ENCODE measurements at places on chromosomes 4 and X.

DNA sequence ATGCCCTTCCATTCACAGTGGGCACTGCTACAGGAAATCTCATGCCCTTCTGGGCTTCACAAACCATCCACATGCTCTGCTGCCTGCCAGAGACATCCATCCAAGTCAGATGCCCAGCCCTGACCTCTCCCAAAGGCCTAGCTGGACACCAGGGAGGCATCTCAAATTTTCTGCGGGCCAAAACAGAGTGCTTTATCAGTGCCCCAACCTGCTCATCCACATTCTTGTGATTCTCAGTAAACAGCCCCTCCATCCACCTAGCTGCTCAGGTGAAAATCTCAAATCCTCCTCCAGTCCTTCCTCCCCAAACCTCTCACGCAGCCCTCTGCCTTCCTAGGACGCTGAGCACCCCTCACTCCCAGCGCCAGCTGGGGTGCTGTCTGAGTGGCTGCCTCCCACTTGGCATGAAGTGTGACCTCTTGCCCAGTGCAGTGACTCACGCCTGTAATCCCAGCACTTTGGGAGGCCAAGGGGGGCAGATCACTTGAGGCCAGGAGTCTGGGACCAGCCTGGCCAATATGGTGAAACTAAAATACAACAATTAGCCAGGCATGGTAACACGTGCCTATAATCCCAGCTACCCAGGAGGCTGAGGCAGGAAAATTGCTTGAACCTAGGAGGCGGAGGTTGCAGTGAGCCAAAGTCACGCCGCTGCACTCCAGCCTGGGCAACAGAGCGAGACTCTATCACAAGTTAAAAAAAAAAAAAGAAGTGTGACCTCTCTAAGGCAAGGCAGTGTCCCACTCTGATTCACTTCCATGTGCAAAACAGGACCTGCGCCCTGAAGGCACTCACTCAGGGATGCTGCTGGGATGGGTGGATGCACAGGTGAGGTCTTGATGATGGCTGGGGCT is 1.7 kb upstream of the AFAP1 start:
- no peak for DNase-seq

- no peak for DNase-seq
These were observed 25.6 kb downstream of the PPP2R2C start for GRCh38 chr4:6446538-6447451.

DNA sequence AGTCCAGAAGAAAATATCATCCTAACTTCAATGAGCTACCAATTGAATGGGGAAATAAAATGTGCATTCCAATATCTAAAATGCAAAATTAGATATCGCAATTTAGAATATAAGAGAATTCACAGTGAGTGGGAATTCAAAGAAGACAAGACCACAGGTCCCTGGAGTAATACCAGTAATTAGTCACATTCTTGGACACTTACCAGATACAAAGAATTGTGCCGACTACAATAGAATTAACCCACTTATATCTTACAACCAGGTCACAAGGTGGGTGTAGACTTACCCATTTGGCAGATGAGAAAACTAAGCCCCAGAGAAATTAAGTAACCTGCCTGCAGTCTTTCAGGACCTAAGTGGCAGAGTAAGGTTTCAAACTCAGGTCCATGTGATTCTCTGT is 84.3 kb upstream of the C1QTNF7 start:
- peak; percentile 36 for DNase-seq

DNA sequence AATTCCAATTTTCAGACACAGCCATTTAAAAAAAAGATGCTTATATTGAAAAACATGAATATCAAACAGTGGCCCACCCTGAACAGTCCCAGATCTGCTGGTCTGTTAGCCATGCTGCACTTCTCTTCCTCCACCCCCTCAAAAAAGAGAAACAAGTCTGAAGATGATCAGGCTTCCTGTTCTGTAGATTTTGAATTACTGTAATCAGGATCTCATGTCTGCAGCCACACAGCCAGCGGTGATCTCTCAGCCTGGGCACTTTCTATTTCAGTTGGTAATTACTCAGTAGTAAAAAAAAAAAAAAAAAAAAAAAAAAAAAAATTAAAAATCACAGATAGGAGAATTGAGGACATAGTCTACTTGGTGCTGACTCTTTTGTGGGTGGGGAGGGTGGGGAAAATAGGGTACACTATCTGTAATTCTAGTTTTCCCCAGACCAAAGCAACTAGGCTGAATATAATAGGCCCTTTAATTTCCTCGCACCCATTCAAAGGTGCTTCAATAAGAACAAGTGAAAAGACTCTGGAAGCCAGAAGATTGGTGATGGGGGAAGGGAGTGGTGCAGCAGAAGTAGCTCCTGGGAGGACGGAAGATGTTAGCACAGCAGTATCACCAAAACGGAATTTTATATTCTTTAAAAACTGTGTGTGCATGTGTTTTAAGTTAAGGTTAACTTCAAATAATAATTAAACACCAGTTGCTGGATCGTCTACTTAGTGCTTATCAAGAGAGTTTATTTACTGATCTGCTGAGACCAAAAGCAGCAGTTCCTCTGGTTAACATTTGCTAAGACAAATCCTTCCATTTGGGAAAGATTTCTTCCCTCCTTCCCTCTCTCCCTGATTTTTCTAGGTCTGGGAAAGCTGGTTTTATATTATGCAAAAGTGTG is 47.0 kb downstream of the SPRY1 start:
- DNase-seq = peak; percentile 18

GRCh38 chr4:3386526-3386925 is 55.2 kb upstream of the HGFAC start:
- no peak for DNase-seq

- DNase-seq = no peak
These were observed 8.7 kb upstream of the TEX13A start for GRCh38 chrX:105229146-105229545.

DNA sequence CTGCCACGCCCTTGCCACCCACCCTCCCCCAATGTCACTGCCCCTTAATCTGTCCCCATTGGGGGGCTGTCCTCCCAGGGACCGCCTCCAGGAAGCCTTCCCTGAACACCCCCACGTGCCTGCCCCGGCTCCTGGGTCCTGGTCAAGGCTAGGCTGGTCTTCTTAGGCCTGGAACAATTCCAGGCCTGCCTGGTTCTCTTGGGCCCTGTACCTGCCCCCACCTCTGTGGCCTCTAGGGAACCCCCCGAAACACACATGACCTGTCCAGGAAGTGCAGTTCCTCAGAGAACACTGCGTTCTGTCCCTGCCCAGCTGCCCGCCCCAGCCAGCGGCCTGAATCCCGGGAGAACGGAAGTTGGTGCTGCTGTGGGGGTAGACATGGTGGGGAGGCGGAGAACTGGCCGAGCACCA is 5.1 kb downstream of the MXD4 start:
- peak; percentile 42 for DNase-seq

- DNase-seq = peak; percentile 75
These were observed 69.7 kb upstream of the NUDT6 start for GRCh38 chr4:122992057-122992456.

DNA sequence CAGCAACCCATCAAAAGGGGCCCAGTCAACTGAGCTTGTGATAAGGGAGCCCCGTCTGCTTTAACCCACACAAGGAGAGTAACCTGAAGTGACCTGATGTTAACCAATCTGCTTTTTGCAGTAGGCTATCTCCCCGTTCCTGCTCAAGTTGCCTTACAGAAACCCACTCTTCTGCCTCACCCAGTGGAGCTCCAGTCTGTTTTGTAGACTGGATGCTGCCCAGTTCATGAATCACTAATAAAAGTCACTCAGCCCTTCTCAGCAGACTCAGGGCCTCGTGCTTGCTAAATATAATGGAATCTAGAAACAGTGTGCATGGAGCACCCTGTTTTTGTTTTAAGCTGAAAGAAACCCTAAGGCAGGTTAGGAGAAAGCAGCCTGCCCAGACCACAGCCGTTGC is 312.3 kb downstream of the FBXW7 start:
- no peak for DNase-seq

DNA sequence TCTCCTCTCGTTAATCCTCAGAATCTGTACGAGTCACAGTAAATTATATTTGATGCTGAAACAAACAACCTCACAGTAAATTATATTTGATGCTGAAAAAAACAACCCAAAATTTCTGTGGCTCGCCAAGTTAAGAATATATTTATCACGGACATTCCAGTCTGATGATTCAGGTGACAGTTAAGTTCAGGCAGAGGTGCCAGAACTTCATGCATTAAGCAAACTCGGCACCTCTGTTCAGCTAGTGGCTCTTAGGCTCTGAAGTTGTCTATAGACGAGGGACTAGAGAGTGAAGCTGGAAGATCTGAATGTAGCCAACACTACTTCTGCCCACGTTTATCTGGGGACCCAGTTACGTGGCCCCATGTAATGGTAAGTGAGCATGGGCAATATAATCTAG is 132.2 kb upstream of the AGA start:
- DNase-seq = peak; percentile 11

- no peak for DNase-seq
These were observed 10.6 kb upstream of the KDM5C start for GRCh38 chrX:53235566-53235965.

Data from cardiac fibroblast (primary cell).